Dermis microvascular lymphatic vessel endothelial cell (primary cell): ENCODE measurements at places on chromosomes 2 and 18.

DNA sequence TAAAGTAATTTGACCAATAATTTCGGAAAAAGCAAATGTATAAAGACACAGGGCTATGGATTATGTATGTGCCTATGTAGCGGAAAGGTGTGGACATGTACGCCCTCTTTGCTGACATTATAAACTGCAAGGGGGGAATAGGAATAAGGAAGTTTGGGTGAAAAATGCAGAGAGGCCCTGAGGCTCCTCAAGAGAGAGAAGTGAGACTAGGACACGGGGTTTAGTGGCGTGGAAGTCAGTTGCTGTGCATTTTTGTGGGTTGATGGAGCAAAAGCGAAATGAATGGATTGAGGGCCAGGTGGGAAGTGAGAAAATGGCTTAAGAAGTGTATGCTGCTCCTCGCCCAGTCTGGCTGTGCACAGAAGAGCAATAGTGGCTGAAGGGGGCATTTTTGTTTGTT lies 96.2 kb upstream of the B3GNT7 start:
- no peak for DNase-seq

- DNase-seq: no peak
Observed at GRCh38 chr18:75133721-75134610, 75.0 kb downstream of the PTGR3 start.

DNA sequence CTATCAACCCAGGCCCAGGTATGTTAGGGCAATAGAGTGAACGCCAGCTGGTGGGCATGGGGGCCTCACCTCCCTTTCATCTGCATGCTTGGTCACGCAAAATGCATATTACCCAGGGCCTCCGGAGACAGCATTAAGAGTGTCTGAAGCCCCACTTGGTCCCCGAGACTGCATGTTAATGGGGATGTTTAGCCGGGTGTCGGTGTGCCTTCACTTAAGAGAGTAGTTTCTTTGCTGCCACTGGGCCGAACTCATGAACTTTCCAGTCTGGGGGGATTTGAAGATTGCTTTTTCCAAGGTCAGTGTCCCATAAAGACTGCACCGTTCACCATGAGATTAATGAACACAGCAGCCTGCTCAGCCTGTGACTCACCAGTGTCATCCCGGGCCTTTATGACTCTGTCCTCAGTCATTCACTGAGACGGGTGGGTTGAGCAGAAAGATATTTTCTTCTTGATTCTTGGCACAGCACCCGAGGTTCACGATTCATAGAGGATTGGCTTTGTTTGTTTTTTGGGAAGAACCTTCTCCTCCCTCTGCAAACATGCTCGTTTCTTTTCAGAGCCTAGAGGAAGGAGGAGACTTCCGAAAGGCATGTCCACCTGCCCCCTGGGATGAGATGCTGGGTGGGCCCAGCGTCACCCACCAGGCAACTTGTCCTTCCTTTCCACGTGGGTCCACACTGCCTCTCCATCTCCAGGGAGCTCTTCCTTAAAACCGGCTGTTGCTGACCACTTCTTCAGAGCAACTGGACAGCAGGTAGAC lies 199.1 kb downstream of the GLI2 start:
- DNase-seq: no peak

DNA sequence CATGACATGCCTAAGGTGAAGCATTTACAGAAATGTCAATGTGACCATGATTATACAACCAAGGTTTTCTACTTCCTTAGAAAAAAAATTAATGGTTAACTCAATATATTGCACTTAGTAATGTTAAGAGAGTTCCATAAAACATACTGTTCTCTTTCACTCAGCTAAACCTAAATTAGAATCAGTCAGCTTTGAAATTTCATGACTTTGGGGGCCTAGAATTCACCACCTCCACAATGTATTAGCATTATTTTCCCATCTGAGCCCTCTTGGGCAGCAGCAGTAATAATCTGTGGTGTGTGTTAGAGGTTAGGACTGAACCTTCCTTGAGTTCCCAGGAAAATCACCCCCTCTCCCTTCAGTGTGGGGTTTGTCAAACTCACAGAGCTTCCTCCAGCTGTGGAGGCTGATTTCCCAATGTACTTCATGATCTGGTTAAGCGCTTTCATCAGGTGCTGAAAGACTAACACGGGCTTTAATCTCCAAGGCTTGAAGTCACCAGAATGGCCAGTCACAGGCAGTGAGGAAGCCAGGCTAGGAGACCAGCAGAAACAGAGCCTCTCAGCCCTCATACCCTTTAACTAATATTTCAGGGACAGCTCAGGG lies 7.1 kb upstream of the UPP2 start:
- no peak for DNase-seq

DNA sequence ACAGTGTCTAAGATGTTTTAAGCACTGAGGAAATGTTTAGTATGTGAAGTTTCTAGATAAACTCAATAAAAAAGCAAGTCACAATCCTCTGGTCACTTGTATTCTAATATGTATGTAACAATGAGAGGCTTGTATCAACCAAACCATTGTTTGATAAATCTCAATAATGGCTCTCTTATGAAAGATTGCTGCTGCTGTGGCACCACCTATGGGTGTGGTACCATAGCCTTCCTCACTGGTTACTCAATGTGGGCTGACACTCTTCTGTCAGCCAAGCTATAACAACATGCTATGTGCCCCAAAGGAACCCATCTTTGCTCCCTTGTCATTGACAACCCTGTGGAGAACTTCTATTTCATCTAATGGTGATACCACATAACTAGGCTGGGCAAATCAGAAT lies 12.6 kb upstream of the RAB1A start:
- peak; percentile 38 for DNase-seq

- DNase-seq: no peak
Observed at GRCh38 chr2:206438196-206438724, 5.1 kb upstream of the ADAM23 start.

DNA sequence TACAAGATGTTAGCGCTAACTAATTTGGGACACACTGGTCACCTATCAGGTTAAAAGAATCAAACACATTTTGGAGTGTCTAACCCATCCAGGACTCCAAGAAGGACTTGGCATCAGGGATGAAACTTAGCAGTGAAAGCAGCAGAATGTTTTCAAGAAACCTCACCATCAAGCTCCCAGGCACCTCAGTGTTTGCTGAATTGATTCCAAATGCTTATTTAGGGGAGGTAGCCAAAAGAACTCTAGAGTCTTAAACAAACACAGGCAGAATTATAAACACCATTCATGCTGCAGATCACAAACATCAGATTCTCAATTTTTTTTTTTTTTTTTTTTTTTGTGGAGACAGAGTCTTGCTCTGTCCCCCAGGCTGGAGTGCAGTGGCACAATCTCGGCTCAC lies 122.8 kb upstream of the UXS1 start:
- no peak for DNase-seq

DNA sequence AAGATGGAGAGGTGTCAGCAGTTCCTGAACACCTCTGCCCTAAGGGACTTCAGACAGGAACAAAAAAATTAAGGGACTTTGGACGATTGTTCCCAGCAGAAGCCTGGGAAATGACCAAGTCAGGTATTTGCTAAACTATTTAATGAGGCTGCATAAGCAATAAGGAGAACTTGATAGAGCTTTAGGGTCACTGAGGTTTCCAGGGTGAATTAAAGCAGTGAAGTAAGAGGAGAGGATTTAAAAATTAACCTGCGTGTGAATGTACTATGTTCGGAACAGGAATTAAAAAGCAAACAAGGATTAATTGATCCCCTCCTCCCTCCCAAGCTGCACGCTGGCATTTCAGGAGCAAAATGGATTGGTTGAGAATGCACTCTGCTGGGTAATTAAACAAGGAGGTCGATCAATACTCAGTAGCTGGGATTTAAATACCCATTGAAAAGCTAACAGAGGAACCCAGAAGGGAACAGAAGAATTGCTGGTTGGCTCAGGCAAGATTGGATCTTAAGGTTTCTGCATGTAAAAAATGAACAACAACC lies 157.2 kb downstream of the RNF152 start:
- no peak for DNase-seq

DNA sequence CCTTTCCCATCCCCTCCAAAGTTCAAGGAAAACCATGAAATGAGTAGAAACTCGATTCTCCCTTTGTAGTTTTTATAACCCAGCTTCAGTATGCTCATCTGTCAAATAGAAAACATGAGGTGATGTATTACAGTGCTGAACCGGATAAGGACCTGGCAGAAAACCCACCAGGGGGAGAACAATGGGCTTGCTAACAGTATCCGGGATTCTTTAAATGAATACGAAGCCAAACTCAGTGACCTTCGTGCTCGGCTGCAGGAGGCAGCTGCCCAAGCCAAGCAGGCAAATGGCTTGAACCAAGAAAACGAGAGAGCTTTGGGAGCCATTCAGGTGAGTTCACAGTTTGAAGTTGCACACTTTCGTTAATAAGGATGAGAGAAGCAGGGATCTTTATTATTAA lies 113.6 kb upstream of the TTC39C start:
- DNase-seq: peak; percentile 94

- DNase-seq: no peak
Observed at GRCh38 chr18:27057519-27058234, 127.4 kb downstream of the CHST9 start.

GRCh38 chr2:67650291-67651133 lies 253.4 kb downstream of the ETAA1 start:
- DNase-seq: peak; percentile 62

- no peak for DNase-seq
Observed at GRCh38 chr2:36609507-36609906, 11.5 kb upstream of the FEZ2 start.

GRCh38 chr18:26756556-26756955 lies 109.0 kb downstream of the AQP4 start:
- no peak for DNase-seq

DNA sequence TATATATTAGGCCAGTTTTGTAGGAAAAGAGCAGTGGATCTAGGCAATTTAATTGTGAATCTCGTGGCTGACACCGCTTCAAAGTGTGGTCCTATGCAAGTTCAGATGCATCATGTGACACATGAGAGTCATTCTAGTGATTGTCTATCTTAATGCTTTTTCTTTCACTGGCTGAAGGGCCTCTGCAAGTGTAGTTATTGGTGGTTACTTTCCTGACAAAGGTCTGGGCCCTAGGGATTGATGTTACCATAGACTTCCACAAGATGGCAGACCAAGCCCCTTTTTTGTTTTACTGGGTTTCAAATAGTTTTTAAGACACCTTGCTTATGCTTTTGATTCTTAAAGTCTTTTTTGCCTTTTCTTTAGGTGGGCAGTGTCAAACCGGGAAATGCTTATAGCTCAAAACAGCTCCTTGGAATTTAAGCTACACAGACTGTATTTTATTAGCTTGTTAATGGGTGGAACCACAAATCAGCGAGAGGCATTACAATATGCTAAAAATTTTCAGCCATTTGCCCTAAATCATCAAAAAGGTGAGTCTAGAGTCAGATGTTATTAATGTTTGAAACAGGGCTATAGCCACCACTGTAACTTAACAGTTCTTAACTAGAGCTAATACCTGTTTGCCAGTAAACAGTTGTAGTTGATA lies 25.9 kb downstream of the CD8A start:
- DNase-seq: peak; percentile 56

- no peak for DNase-seq
Observed at GRCh38 chr2:39094717-39095363, 26.0 kb downstream of the SOS1 start.

- DNase-seq: no peak
Observed at GRCh38 chr2:143608758-143609157, 479.5 kb downstream of the ARHGAP15 start.

DNA sequence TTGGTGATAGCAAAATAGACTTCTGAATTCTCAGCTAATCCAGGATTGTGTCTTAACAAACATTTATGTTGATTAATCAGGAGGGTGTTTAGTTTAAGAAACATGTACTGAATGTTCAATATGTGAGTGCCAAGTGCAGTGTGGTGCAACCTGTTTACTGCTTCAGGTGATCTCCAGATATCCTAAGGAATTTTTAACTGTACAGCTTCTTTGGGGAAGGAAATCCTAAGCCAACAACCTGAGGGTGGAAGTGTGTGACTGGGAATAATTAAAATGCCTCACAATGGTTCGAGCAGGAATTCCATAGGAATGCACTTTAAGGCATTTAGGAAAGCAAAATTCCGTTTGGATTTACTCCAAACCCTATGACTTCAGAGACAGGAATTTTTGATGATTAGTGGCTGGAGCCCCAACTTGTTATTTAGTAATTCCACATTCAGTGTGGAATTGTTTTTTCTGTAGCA lies 16.4 kb downstream of the CRIM1 start:
- DNase-seq: no peak

GRCh38 chr18:74241970-74242369 lies 49.8 kb downstream of the CYB5A start:
- DNase-seq: no peak

- no peak for DNase-seq
Observed at GRCh38 chr18:76407681-76408080, 87.4 kb downstream of the ZNF516 start.

DNA sequence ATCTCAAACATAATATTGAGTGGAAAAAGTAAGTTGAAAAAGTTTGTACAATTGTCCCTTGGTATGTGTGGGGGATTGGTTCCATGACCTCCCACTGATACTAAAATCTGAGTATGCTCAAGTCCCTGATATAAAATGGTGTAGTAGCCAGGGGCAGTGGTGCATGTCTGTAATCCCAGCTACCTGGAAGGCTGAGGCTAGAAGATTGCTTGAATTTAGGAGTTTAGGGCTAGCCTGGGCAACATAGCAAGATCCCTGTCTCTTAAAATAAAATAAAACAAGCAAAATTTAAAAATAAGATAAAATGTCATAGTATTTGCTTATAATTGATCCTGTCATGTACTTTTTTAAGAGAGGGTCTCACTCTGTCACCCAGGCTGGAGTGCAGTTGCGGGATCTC lies 122.0 kb downstream of the PTRHD1 start:
- no peak for DNase-seq

GRCh38 chr2:28348149-28348567 lies 44.5 kb upstream of the FOSL2 start:
- no peak for DNase-seq

GRCh38 chr2:23508066-23508390 lies 123.0 kb downstream of the KLHL29 start:
- no peak for DNase-seq

DNA sequence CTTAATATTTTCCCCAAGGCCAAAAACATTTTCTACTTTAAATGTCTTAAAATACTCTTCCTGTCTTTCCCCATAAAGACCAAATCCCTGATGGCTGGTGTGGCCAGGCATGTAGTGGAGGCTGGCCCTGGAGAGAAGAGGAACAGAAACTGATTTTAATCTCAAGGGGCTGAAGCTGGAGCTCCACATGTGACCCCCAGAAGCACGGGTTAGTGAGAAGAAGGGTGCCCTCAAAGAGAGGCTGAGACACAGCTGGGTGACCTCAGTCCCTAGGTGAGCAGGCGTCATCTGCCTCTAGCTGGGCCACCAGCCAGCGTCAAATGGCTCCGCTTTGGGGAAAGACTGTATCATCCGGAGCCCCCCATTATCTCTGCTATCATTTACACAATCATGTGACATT lies 19.3 kb upstream of the TMEM18 start:
- no peak for DNase-seq

DNA sequence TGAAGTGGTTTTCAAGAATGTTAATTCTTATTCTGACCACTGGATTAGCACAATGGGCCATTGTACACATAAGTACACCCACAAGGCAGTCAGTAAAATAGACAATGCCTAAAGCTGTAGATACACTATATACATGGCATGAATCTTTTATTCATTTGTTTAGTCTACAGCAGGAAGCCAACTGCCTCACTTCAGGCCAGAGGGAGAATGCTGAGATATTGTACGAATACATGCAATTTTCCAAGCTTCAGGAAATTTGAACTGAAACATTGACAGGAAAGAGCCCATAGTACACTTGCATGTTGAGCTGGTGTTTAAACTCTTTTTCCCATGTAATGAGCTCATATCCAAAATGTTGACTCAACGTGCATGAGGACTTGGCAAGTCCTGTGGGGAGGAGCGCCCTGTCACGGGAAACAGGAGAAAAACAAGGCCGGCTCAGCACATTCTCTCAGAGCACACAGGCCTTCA lies 111.6 kb upstream of the CYP1B1 start:
- peak; percentile 76 for DNase-seq

GRCh38 chr18:36485772-36486171 lies 188.3 kb downstream of the FHOD3 start:
- no peak for DNase-seq
